Caki2 (cell line): ENCODE measurements at places on chromosomes 6 and 20.

DNA sequence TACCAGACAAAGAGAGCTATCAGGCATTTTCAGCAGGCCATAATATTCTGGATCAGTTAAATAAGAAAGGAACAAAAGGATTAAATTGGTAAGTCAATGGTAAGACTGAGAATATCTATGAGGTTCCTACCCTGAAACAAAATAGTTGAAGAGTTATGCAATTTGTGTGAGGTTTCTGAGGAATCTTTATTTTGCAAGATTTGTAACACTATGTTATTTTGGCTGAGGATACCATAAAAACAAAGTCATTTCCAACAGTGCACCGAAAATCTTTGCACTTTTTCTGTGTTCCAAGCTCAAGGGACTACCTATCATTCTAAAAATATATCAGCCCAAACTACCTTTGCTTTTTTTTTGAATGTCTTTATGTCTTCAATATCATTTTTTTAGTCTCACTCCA lies 383.3 kb upstream of the CITED2 start:
- DNase-seq, result no peak

DNA sequence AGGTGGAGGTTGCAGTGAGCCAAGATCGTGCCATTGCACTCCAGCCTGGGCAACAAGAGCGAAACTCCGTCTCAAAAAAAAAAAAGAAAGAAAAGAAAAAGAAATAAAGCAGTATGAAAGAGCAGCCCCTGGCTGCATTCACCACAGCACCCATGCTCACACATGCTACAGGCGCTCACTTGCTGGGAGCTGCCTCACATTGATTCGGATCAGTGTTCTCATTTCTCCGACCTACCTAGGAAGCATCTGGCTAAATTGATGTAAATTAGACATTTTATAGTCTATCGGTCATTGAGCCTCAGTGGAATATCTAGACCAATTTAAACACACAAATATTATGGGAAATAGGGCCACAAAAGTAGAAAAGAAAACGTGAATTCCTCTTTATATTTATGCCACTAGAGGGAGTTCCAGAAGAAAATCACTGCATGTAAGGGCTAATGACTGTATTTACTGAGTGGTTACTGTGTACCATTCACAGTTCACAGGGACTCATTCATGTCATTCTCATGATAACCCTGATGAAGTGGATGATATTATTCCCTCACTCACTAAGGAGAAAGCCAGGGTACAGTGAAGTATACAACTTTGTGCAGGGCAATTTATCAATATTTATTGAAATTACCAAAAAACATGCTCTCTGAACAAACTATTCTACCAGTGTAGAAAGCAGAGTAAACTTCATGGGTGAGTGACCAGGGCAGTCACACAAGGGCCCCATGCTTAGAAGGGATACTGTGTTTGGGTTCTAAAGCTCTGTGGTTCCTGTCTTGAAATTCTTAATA lies 5.3 kb upstream of the MOG start:
- DNase-seq, result peak; percentile 50

GRCh38 chr6:149857541-149857940 lies 6.6 kb downstream of the LRP11 start:
- no peak for DNase-seq

DNA sequence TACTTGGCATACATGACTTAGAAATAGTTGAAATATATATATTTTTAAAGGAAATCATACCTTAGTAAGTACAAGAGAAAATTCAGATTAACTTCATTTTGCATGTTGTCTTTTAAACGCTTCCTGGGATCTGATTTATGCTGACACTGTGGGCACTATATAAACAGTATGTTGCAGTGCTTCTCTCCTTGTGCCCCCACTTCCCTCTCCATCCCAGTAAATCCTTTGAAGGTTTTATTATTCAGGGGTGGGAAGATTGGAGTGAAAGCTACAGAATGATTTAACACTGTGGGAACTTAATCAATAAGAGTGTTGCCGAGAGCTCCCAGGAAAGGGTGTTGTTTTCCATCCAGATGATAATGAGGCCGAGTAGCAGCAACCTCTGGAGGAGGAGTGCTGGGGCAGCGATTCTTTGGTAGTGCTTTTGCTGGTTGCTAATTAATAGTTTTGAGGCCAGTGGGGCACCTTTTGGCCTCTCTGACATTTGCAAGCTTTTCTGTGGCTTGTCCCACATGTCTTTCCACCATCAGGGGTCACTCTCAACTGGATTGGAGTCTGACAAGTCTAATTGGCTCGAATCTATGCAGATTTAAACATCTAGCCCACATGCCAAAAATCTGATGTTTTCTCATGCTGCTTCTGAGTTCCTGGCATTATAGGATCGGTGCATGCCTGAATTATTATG lies 183.0 kb upstream of the MMS22L start:
- no peak for DNase-seq

DNA sequence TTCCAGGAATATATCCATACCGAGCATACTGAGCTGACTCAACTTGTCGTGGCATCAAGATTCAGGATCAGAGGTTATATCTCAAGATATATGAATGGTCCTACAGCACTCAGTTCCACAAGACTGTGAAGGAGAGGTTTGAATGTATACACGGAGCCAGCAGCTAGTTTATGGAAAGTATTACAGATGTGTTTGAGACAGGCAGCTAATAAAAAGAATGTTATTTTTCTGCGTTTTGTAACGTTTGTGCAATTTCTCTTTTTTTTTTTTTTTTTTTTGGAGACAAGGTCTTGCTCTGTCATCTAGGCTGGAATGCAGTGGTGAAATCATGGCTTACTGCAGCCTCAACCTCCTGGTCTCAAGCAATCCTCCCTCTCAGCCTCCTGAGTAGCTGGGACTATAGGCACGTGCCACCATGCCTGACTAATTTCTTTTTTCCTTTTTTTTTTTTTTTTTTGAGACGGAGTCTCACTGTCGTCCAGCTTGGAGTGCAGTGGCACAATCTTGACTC lies 3.4 kb upstream of the FAM110A start:
- DNase-seq, result no peak

DNA sequence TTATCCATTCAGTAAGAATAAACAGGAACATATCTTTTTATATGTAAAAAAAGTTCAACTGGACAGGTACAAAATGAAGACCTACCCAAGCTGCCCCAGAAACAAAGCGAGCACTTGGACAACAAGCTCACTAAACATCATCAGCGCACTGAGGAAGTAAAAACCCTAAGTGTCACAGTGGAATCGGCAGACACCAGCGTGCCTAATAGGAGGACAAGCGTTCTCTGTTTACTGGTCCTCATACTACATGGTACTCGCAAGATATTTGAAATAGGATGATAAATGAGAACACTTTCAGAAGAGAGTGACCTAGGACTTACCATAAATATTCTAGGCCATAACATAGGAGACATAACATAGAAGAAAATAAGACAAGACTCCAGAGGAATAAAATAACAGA lies 18.2 kb downstream of the MAP7 start:
- DNase-seq, result no peak

DNA sequence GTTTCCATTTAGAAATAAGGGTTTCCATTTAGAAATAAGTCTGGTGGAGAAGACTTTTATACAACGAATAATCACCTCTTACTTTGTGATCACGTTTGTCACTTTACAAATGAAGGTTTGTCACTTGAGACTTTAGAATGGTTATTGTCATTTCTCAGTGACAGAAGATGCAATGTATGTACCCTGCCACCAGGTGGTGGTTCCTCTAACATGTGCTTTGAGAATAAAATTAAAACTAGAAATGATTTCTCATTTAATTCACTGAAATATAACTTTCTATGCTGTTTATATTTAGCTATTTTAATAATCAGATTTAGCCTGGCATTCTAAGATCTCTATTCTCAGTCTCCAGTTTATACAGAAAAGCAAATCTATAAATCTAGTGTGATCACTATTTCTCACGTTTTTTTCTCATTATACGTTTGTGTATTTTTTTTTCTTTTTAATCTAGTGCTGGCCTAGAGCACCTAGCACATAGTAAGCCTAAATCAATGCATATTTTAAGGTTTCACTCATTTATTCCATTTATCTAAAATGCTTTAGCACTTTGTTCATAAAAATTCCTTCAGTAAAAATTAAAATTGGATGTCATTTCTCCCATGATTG lies 57.4 kb upstream of the TFAP2D start:
- no peak for DNase-seq
